ENCODE measurements at places on chromosomes 2 and 18.

DNA sequence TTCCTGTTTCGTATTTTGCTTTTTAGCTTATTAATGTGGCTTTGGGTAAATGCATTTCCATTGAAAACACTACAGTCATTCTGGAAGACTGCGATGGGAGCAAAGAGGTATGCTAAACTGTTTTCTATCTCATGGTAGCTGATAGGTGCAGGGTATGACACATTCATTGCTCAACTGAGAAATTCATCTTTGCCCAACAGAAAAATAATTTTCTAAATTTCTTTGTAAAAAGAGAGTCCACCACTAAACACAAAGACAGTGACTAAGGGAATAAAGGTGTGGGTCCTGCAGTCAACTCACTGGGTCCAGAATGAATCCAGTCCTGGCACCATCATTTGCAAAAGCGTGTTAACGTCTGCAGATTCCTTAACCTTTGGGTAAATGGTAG is 19.9 kb downstream of the ERMN start:
- DNase-seq = no peak

GRCh38 chr18:3869848-3870247 is 419.9 kb downstream of the TGIF1 start:
- no peak for DNase-seq

DNA sequence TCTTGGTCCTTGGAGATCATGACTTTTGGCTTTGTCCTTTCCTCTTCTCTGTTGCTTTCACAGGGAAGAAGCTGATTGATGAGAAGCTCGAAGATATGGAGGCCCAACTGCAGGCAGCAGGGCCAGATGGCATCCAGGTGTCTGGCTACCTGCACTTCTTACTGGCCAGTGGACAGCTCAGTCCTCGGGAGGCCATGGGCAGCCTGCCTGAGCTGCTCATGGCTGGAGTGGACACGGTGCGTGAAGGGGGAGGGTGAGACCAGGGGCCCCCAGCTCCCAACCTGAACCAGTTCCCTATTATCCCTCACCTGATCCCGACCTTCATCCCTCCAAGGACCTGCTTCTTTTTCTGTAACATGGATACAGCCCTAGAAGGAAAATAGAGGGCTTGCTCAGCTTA is 18.7 kb downstream of the PRKAG3 start:
- DNase-seq = no peak

DNA sequence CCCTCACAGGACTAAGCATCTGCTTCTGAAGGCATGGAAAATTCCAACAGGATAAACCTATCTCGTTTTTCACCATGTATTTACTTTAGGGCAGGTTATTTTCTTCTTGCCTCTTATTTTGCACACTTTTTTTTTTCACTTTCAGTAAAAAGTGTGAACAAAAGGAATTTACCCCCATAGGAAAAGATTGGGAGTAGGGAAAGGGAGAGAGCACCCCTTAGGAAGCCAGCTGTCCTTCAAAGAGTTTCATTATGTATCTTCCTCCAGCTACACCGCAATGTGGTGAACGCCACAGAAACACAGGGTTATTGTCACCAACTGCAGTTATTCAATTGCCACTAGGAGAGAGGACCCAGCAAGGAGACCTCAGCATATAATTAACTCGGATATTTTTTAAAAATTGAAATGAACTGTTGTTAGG is 286.2 kb upstream of the VRK2 start:
- DNase-seq = no peak

DNA sequence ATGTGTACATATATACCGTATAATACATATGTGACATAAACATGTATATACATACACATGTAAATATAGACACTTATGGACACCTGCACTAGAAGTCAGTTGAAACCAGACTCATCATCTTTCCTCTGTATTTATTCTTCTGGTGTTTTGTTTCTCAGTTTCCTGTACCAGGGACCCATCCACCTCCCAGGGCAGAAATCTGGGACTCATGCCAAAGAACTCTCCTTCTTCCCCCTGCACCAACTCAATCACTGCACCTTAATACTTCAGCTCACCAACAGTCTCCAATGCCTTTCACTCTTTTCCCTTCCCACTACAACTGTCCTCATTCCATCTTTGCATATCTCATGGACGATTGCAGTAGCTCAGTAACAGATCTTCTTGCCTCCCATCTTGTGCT is 428.0 kb downstream of the FBXO15 start:
- DNase-seq = no peak

- DNase-seq = no peak
Measured at GRCh38 chr2:101149241-101150192, 1.7 kb downstream of the TBC1D8 start.

Data from germinal center (tissue), 1 donor.